Astrocyte (in vitro differentiated cells and primary cell): ENCODE measurements at places on chromosomes 1 and 21.

- peak; percentile 81 for DNase-seq
Observed at GRCh38 chr1:226814751-226815537, 55.5 kb upstream of the PSEN2 start.

- no peak for DNase-seq
Observed at GRCh38 chr1:161810780-161811179, 44.7 kb downstream of the ATF6 start.

DNA sequence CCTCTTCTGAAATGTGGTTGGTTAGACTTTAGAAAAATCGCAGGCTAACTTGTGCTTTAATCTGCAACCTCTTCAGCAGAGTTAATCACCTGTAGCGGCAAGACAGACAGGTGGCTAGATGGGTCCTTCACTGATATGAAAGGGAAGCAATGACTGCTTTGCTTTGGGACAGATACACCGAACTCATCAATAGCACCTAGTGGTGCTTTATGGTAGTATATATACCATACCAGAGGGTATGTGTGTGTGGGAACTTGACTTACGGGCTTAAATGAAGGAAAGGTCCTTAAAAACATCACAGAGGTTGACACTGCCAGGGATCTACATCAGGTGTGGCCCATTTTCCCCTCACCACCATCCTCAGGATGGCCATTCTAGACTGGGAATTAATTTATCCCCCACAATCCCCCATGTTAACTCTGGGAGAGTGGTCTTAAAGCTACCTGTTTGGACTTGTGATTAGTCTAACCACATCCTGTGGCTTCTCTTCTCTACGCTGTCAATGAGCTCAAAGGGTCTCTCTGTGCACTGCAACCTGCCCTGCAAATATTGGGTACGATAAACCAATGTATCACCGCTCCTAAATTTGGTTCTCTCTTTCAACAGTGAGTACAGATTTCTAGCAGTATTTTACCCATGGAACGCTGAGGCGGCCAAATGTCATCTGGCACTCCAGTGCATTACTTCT is 162.7 kb downstream of the SIPA1L2 start:
- DNase-seq = no peak

- no peak for DNase-seq
Observed at GRCh38 chr1:229627003-229627402, 956 bp downstream of the URB2 start.

DNA sequence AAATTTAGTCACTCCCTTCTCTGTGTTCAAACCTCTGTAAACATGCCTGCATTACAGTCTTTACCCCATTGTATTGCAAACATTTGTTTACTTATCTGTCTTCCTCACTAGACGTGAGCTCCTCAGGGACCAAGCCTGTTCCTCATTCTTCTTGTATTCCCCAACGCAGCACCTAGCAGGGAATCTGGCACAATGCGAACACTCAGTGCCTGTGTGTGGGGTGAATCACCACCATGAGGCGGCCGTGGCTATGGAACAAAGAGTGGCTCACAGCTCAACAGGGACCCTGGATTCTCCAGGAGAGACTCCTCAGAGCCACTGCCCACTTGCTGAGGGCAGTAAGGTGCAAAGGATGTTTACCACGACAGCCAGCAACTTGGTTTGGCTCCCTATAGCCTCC is 95.9 kb downstream of the DDX20 start:
- no peak for DNase-seq

DNA sequence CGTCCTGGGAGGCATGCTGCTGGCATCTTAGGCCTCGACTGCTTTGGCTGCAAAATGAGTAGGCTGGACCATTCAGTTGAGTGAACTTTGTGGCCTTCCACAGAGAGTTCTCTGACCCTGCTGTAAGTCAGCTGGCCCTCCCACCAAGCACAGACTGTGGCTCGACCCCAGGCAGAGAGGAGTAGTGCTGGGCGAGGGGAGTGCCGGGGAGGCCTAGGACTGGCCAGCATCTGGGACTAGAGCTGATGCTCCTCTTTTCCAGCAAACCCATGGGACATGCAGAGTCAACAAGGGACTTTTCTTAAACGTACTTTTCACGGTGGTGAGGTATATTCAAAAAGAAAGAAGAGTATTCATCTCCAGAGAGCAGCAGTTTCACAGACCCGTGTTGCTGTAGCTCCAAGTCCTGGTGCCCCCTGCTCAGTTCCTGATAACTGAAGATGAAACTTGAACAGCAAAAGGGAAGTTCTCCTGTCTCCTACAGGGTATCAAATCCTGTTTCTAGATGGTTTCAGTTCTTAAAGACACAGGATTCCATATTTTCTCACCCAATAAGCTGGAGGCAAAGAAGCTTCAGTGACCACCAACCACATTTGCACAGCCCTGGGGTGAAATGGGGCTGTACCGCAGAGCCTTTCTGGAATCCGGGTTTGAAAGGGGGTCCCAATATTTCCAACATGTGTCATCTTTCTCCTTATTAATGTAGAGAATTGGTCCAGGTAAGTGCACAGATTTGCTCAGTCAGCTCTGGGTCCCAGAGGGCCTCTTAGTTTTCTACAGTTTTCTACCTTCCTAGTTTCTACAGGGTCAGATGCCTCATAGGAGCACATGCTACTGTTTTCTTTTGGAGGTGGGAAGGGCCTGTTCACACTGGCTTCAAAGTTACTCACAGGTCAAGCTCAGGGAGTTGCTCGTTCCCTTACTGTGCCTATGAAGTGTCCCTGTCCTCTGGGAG is 20.9 kb downstream of the BATF3 start:
- DNase-seq = no peak

DNA sequence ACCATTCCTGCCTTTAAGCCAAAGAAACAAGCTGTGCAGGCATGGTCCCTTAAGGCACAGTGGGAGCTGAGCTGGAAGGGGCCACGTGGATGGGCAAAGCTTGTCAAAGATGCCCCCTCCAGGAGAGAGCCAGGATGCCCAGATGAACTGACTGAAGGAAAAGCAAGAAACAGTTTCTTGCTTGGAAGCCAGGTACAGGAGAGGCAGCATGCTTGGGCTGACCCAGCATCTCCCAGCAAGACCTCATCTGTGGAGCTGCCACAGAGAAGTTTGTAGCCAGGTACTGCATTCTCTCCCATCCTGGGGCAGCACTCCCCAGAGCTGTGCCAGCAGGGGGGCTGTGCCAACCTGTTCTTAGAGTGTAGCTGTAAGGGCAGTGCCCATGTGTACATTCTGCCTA is 1.3 kb upstream of the SLC50A1 start:
- DNase-seq = no peak

DNA sequence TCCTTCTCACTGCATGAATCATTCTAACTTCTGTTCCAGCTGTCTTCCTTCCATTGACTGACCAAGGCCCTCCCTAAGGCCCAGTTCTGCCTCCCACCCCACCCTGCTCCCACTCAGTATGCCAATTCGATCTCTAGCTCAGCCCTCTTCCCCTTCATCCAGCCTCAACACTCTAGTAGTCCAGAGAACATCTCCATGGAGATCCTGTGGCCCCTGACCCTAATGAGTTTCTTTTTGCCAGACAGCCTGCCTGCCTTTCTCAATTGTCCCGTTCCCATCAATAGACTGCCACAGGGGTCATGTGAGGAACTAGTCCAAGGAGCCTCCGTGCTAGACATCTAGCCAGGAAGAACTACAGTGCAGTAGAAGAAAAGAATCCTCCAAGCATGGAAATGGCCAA is 26.4 kb downstream of the RRAGC start:
- DNase-seq = no peak

DNA sequence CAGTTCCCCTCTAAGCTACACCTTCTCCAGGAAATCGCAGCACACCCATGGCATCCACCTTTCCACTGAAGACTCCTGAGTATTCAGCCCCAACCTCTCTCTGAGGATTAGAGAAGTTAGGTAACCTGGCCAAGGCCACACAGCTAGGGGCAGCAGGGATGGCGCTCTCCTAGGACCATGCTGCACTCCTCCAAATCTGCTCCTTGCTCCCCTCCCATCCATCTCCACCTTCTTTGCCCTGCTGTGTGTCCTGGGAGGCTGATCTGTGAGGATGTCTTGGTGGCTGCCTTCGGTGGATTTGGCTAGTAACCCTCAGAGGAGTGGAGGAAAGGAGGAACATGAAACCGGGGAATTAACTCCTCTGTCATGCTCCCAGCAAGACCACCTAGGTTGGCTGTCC is 20.0 kb upstream of the PROK1 start:
- DNase-seq = no peak

DNA sequence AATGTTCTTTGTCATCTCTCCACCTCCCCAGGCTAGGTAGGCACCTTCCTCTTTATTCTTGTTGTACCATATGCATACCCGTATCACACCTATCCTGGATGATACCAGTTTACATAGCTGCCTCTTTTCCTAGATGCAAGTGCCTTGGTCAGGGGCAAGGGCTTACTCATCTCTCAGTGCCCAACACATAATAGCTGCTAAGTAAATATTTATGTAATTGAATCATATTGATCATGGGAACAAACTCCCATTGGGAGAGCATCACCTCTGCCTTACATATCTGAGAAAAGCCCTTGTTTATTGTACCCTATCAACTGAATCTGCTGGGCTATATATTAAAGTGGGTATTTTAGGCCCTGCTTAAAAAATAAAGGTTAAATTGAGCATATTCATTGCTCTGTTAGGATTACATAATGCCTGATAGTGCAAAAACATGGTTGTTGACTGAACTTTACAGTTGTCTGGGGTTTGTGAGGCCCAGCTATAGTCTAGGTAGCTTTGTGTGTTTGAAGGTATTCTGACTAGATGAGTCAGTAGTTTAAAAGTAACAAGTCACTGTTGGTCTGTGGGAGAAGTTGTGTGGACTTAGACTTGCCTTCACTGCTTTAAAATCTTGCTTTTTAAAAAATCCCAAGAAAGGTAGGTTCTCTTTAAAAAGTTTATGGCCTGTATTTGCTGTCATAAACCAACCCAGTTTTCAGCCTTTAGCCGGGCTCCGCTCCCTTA is 82.6 kb downstream of the OLFML2B start:
- no peak for DNase-seq

DNA sequence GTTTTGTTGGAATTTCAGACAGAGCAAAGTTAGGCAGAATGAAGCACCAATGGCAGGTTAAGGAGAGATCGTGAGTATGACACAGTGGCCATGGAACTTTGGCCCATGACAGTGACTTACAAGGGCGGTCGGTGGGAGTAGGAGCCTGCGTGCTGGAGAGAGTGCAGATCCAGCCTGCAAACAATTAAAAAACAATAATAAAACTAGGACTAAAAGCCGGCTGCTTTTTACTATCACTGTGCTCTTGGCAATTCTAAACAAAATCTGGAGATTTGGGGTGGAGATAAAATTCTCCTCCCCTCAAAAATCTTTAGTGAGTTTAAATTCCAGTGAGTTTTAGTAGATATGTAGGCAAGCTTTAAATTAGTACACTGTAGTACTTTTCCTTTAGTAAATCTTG is 96.9 kb downstream of the DHRS3 start:
- DNase-seq = no peak

- peak; percentile 28 for DNase-seq
Observed at GRCh38 chr1:5975133-5975880, 16.9 kb downstream of the NPHP4 start.

GRCh38 chr1:32892368-32893197 is 6.3 kb downstream of the HPCA start:
- no peak for DNase-seq

GRCh38 chr21:29928537-29928936 is 11.3 kb downstream of the GRIK1 start:
- DNase-seq = no peak

GRCh38 chr1:209556162-209556690 is 27.3 kb upstream of the CAMK1G start:
- no peak for DNase-seq

DNA sequence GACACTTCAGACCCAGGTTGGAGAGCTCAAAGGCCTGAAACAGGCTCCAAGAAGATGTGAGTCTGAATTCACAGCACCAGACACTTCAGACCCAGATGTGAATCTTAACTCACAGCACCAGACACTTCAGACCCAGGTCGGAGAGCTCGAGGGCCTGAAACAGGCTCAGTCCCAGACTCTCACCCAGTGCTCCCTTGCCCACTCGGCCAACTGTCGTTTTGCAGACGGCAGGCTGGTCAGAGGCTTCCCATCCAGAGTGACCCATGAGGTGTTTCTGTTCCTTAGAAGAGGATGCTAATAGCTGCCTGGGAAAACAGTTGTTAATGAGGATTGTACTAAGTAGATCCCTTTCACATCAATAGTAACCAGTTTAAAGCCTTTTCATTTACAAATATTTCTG is 88.4 kb downstream of the ADARB1 start:
- no peak for DNase-seq

GRCh38 chr1:20348326-20348915 is 57.7 kb downstream of the VWA5B1 start:
- DNase-seq = no peak

DNA sequence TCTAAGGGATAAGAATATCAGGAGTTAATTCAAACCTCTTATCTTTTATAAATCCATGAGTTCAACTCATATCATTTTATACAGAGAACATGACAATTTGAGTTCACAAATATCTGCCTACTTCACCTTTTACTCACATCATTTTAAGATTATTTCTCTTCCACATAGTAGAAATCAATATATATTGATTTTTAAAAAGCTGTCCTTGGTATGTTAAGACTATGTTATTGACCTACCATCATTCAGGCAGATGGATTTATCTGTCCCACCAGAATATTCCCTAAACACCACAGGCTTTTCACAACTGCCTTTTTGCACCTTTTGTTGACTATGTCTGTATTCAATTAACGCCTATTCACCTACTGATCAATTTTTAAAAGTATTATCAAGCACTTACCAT is 13.5 kb downstream of the DRAM2 start:
- DNase-seq = no peak

GRCh38 chr1:67429528-67430357 is 459 bp downstream of the SERBP1 start:
- DNase-seq = no peak
